ENCODE measurements at places on chromosomes 3 and 15. TPM values are rescaled to one million over a fixed set of nuclear protein-coding genes. Genes with fewer than 3 reads are reported as not detected.
A peak's percentile ranks its signal among the peaks of the same experiment; 100 is the strongest.

GALNT15 gene
- 1.3 TPM for polyA plus RNA-seq

DNA sequence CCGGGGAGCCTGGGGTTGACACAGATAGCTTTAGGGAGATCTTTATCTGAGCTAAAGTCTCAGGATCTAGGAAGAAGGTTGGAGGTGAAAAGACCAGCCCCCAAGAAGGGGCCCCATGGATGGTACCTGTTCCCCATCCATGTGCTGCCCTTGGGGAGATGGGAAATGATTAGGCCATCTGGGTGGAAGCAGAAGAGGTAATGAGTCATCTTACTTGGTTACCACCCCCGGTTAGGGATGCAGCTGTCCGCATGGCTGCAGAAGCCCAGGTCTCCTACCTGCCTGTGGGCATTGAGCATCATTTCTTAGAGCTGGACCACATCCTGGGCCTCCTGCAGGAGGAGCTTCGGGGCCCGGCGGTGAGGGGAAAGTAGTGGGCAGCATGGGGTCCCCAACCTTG is 3.1 kb upstream of the CPLX3 start:
- no peak for DNase-seq

GRCh38 chr15:91849749-91850161 is 3.8 kb upstream of the SLCO3A1 start:
- DNase-seq: no peak

NR2E3 gene
- polyA plus RNA-seq: 9.0 TPM

RARRES1 gene
- 3.3 TPM for polyA plus RNA-seq

GRCh38 chr3:187777331-187777941 is 32.2 kb upstream of the BCL6 start:
- DNase-seq: no peak

GRCh38 chr15:97995881-97996603 is 35.5 kb downstream of the ARRDC4 start:
- DNase-seq: no peak

GRCh38 chr15:73683777-73684580 is at the start of gene CD276:
Gene CD276 (plus strand): TSS chr15:73684383. CDS start chr15:73699640, 15,257 bp downstream.
- DNase-seq: peak; percentile 73

FBXO40 gene
- polyA plus RNA-seq: 2.6 TPM

SKOR1 gene
- polyA plus RNA-seq: 0.67 TPM

BFSP2 gene
- not detected for polyA plus RNA-seq

DNA sequence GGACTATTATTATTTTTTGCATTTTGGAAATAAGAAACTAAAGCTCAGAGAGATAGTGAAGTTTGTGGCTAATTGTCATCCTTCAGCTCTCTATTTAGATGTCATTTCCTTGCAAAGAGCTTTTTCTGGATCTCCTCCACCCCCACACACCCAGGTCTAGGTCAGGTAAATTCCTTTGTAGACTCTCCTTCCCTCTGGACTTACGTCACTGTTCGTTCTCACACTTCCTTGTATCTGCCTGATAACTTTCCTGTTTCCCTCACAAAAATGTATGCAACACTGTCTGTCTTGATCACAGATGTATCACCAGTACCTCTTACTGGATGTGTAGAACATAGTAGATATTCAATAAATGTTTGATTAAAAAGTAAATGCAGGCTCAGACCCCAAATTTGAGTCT is 6.1 kb upstream of the MB21D2 start:
- DNase-seq: no peak

DNA sequence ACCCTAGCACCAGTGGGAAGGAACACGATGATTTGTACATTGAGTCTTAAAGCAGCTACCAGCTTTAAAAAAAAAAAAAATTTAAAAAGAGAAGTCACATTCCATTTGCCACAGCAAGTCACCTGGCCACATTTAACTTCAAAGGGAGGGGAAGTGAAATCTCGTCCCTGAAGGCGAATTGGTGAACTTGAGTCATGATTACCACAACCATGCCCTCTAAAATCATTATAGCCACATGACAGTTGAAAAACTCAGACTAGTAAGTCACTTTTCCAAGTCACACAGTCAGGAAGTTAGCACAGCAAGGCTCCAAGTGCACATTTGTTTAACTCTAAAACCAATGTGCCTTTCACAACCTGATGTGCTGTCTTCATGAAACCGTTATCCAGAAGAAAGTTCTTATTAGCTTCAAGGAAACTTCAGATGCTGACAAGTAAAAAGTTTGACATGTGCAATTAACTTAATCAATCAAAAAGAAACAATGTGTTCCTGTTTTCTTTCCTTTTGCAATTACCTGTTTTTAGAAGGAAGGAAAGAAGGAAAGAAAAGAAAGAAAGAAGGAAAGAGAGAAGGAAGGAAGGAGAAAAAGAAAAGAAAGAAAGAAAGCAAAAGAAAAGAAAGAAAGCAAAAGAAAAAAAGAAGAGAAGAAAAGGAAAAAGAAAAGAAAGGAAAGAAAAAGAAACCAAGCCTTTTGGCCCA is 8.3 kb upstream of the THSD4 start:
- DNase-seq: no peak

All from hindlimb muscle (tissue), 1 donor.